ENCODE measurements at places on chromosomes 4 and X.

DNA sequence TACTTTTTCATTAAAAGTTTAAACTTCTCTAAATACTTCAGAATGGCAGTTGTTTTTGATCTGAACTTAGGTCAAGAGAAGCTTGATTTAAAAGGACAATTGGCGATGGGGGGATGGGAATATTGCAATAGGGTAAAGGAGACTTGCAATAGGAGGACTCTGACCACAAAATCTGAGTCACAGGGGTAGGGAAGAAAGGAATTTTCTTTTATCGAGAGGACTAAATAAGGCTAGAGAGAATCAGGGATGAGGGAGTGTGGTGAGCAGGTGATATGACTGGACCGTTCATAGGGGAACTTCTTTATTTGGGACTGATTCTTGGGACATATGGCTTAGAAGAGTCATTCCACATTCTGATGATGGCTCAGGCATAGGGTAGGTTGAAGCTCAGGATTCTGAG lies 1260.2 kb downstream of the ADGRL3 start:
- no peak for DNase-seq

DNA sequence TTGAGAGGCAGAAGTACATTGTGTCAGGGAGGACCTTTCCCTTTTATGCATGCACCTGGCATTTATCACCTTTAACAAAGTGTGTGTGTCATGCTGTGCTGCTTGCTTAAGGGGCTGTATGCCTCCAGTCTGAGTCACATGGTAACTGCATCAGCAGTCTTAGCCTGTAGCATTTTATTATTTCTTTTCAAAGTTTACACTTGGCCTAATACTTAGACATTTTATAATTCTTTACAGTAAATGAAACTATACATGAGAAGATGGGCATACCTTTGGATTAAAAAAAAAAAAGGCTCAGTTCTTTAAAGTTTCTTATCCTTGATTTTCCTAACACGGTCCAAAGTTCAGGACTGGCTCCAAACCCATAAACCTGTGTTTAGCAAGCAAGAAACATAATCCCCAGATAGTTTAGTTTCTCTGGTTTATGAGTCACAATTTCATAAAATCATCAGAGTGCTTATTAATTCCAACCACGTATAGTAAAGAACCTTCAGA lies 14.6 kb downstream of the NPNT start:
- no peak for DNase-seq

DNA sequence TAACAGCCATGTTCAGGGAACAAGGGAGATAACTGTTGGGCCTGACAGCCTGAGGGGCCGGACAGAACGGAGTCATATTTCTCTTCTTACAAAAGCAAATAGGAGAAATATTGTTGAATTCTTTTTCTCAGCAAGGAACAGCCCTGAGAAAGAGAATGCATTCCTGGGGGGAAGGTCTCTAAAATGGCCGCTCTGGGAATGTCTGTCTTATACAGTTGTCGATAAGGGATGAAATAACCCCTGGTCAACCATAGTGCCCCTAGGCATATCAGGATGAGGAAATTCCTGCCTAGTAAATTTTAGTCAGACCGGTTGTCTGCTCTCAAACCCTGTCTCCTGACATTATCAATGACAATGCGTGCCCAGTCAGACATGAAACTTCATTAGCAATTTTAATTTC lies 1925.5 kb downstream of the PCDH7 start:
- DNase-seq = no peak

GRCh38 chr4:108191269-108191914 lies 22.7 kb upstream of the LEF1 start:
- DNase-seq = no peak

DNA sequence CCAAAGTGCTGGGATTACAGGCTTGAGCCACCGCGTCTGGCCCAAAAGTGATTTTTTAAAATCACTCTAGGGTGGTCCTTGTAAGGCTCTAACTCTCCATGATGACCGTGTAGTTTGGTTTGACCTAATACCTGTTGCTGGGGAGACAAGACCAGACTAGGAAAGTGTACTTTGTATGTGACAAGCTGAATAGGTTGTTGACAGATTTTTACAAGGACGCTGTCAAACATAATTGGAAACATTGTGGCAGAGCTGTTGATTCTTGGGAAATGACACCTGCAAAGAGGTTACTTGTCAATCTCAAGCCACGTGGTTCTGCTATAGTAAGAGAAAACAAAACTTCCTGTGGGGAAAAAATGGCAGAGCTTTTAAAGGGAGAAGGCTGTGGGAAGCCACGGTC lies 802.4 kb upstream of the HS3ST1 start:
- DNase-seq = no peak

DNA sequence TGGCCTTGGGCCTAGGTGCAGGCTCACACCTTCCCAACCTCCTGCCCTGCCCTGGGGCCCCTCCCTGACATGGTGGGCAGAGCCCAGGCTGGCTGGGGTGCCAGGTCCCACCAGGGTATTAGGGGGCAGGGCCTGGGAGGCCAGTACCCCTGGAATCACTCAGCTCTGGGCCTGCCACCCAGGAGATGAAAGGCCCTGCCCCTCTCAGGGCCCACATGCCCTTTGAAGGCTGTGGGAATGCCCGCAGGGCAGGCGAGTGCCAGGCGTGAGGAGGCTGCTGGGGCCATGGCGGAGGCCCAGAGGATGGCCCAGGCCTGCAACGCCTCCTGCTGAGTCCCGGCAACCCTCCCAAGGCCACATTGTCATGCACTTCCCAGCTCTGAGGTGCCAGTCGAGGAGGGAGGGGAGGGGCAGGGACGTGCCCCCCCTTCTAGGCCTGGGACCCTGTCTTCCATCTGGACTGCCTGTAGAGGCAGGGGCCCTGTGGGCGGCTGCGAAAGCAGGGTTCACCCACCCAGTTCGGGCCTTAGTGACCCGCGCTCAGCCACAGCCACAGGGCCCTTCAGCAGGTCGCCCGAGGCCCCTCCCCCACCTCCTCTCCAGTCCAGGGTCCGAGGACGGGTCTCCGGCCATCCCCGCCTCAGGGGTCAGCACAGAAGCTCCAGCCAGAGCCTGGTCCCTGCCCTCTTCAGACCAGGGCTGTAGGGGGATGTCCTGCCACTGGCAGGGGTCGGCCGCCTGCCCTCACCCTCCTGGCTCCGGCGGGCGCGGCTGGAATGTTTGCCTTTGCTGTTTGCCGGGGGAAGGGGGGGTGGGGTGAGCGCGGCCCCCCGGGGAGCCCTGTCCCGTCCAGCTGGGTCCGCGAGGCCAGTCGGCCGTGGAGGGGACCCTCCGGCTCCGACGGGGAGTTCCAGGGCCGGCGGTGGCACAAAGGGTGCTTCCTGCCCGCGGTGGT lies 26.7 kb upstream of the FGFR3 start:
- DNase-seq = no peak

- no peak for DNase-seq
These were observed 15.9 kb downstream of the TMEM192 start for GRCh38 chr4:165096776-165097175.

GRCh38 chr4:69816236-69816635 lies 43.7 kb downstream of the SULT1E1 start:
- DNase-seq = no peak

GRCh38 chrX:21840193-21840545 lies 752 bp downstream of the MBTPS2 start:
- DNase-seq = no peak

DNA sequence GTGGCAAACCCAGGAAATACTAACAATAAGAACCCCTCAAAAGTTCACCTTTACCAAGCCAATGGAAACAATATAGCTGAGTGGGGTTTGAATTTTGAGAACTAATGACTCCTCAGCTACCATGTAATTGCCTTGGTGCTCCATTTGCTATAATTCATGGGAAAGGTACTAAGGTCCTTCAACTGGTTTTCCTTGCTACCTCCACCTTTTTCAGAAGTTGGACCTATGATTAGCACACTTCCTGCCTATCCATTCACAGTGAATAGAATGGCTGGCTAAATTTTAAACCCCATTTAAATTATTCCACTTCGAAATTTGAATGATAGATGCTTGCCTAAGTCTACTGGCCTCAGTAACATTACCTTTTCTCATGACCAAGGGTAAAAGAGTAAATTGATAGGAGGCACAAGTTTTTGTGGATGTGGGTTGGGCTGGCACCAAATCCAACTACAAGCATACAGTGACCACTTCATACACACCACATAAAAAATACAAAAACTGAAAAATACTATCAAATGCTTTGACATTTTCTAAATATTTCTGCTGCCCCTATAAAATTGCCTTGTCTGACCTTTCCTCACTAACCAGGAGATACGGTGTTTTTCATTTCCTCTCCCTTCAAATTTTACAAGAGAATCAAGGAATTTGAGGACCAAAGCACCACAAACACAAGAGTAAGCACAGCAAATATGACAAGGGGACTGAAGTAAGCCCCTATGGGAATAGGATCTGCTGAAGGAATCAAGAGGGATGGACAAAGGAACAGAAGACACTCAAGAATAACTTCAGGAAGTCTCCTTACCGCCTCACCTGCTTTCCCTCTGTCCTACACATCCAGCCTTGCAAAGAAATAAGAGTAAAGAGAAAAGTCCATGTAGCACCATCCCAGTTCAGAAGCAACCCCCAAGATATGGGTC lies 255.5 kb downstream of the CHIC1 start:
- no peak for DNase-seq

DNA sequence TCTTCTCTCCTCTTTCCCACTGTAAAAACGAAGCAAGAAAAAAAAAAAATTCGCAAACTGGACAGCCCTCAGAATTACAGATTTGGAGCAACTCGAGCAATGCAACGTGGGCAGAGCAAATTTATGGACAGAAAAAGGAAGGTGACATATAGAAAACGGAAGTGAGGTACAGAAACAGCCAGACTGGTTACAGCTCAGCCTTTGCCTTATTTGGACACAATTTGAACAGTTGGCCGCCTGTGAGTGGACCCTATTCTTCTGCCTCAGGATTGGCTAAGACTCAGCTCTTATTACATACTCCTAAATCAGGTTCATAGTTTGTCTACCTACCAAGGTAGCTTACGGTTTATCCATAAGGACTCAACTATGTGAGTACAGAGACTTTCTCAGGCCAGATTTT lies 98.8 kb downstream of the SOWAHB start:
- no peak for DNase-seq

DNA sequence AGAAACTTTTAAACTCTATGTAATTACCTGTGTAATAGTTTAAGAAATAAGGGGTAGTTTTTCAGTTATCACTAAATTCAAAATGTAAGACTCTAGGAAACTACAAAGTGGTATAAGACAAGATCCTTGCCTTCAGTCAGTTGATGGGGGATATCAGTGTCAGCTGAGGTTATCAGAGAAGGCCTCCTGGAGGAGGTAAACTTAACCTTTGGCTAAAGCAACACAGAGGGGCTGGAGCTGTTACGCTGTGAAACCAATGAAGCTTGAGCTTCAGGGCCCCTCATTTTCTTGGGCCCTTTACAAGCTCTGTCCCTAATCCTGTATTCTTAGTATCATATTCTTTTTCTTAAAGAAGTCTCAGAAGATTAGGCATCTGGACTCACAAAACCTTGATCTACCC lies 35.9 kb downstream of the FAM13A start:
- DNase-seq = no peak

- no peak for DNase-seq
These were observed 1.3 kb upstream of the ING2 start for GRCh38 chr4:183503497-183504063.

DNA sequence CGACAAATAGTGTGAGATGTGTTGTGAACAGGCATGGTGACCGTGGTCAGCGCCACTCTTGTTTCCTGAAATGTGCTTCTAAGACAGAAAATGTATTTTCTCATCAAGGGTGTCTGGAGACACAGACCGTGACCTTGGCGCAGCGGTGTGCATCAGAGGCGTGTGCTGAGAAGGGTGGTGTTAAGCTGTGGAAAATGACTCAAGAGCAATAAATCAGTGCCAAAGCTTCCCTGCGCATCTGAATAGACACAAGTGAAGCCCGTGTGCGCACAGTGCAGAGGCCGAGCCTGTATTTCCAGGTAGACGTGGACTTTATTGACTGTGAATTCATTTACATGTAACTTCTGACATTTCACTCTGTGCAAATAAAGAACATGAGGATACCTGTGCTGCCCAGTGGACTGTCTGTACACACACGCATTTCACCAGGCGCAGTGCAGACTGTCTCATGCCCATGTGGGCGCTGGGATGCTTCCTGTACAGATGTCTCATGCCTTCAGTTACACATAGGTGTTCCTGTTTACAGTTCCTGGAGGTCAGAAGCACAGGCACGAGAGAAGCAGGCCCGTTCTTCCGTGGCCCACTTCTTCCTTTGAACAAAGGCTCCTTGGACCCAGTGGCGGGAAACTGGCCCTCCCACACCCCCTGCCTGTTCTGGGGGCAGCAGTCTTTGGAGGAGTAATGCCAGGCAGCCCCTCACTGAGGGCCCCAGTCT lies 31.9 kb downstream of the NSG1 start:
- no peak for DNase-seq

- no peak for DNase-seq
These were observed 87.7 kb downstream of the RFC1 start for GRCh38 chr4:39278476-39278875.

DNA sequence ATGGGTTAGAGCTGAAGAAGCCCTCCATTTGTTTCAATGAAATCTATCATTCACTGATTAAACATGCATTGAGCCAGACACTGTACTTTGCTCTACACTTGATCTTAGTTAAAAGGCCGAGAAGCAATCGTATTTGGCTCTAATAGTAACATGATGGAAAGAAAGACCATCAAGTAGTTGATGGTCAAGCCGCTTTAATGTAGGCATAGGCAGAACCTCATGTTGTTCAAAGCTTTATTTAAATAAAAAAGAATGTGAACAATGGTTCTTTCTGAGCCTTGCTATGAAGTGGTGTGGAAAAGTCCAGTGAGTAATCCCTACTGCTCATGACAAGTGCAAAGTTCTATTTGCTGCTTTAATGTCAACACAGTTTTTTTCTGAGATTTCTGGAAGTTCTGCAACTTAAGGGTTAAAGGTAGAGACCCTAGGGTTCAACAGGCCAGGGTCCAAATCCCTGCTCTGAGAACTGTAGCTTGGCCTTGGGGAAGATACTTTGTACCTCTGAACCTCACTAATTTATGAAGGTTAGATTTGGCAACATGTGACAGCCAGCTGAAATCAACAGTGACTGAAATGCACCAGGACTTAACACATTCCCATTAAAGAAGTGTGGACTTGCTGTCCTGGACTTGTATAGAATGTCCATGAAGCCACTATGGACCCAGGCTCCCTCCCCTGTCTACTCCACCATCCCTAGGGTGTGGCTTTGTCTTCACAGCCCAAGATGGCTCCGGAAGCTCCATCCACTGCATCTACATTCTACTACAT lies 17.9 kb upstream of the LAP3 start:
- no peak for DNase-seq

- no peak for DNase-seq
These were observed 95.2 kb downstream of the DCLK2 start for GRCh38 chr4:150173432-150173861.

GRCh38 chrX:106042296-106042695 lies 3.8 kb upstream of the SERPINA7 start:
- no peak for DNase-seq

GRCh38 chrX:41982953-41983352 lies 59.6 kb upstream of the CASK start:
- no peak for DNase-seq

All from NCI-H2107 (cell line).